Omental fat pad (tissue), 4 donors: ENCODE measurements at places on chromosomes 11 and 22.

GRCh38 chr11:86476109-86476861 lies 101.6 kb downstream of the CCDC81 start:
- no peak for DNase-seq

DNA sequence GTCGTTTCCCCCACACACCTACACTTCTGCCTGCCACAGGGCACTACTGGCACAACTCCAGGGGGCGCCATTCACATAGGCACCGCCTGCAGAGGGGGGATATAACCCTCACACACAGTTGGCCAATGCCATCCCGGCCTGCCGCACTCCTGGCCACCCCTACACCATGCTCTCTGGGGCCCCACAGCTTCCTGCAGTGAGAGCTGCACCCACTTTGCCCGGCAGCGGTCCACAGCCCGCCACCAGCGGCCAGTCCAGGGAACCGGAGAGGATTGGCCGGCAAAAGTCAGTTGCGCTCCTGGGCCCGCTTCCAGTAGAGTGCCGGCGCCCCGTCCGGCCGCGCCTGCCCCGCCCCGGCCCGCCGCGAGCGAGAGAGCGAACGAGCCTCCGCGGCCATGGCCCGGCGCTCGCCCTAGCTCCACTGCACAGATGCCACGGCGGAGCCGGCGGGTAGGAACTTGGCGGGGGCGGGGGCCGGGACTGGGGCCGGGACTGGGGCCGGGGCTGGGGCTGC lies 25.6 kb upstream of the SUSD2 start:
- peak; percentile 32 for DNase-seq

GRCh38 chr11:60332846-60333245 lies 5.8 kb downstream of the MS4A6E start:
- no peak for DNase-seq

DNA sequence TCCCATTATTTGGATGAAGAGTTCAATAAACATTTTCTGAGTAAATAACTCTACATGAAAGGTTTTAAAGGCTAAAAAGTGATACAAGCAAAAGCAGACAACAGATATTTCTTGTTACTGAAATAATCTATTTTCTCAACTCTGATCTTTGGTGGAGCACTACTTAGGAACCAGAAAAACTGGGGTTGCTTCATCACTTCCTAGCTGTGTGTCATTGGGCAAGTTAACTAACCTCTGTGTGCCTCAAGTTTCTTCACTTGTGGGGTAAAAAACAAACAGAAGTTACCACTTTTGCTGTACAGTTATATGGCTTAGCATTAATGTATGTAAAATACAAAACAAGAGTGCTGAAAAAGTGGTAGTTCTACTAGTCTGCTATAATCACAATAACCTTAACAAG lies 5.6 kb downstream of the MAPK1 start:
- no peak for DNase-seq

DNA sequence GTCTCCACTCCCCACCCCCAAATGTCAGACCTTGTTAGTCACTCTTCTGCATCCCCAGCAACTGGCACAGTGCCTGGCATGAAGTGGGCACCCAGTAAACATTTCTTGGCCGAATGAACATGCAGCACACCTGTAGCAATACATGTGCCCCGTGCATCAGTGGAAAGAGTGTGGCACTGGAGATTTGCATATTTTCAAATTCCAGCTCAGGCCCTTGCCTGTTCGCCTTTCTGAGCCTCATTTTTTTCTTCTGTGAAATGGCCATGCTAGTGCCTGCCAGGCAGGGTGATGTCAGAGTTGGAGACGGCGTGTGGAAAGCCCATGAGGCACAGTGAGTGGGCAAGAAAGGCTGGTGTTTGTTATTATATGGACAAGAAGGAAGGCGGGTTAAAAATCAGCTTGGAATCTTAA lies 38.7 kb downstream of the CD82 start:
- DNase-seq, result no peak

GRCh38 chr11:72570893-72571661 lies 103.1 kb downstream of the PDE2A start:
- DNase-seq, result no peak

GRCh38 chr11:86515297-86516094 lies 140.8 kb downstream of the CCDC81 start:
- DNase-seq, result no peak

DNA sequence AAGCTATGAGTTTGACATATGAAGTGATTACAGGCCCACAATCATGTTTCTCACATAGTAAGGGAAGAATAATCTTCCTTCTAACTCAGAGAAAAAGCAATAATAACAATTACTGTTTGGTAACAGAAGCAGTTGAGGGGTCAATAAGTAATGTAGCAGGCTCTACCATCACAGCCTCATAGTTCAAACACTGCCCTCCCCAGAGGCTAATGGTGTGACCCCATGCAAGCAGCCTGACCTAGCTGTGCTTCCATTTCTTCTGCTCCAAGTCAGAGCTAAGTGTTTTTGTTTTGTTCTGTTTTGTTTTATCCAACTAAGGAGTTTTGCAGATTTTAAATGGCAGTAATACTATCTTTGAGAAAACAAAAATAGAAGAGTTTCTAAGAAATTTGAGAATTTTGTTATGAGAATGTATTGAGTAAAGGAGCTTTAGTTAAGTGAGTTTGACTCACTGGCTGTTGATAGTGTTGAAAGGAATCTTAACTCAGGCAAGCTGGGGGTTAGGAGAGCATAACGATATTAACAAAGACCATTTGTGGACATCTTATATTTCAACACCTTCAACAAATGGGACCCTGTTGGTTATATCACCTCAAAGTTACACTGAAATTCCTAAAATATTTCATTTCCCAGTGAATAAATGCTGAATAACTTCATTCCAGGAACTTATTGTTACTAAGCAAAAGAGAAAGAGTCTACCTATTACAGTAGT lies 48.5 kb downstream of the GUCY1A2 start:
- DNase-seq, result no peak

DNA sequence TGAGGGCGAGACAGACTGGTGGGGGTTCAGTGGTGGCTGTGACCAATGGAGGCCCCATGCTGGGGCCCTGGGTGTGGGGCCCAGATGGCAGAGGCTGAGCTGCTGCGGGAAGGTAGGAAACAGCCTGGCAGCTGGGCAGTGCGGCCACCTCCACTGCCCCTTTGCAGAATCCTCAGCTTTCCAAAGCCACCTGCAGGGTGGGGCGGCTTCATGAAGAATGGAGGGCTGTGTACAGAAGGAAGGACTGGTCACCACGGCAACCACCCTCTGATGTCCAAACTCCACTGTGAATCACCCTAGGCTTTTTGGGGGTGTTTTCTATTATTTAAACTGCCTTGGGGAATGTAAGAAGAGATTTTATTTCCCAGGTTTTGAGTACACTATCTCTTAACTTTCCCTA lies 166.3 kb upstream of the NAV2 start:
- DNase-seq, result no peak

DNA sequence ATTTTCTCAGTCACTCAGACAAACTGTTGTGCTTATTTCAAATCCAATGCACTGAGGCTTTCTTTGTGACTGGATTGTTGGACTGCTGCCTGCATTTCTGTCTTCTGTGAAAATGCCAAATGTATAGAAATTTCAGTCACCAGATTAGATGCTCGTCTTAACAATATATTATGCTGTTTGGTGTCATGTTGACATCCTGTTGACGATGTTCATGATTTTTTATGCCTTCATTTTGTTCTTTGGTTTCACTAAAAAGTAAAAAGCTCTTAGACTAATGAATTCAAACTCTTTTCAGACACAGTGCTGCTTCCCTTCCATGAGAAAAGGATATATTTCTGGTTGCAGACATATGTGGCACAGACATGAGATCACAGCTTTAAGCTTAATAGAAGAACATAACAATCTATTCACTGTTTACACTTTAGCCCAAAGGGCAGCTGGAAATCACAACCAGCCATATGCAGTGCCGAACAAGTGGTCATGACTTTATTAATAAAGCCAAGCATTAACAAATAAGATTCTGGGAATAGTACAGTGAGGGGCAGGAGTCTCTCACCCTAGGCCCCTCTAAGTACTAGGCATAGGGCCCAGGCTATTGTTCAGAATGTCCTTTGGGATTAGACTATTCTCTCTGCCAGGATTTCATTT lies 9.4 kb upstream of the SOX6 start:
- DNase-seq, result no peak

DNA sequence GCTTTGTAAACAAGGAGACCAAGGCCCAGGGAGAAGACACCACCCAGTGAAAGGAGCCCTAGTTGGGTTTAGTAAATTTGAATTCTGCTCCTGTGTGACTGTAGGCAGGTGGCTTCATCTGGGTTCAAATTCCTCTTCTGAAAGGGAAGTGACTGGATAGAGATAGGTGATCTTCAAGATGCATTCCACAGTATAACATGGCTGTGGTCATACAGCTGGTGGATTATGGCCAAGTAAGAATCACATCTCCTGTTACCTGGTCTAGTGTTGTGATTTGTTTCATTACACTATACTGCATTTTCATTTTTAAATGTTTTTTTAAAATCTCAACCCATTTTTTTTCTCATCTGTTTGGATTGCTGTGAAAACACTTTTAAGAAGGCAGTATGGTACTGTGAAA lies 58.0 kb upstream of the PICALM start:
- DNase-seq, result no peak

- peak; percentile 33 for DNase-seq
These were observed 52.1 kb downstream of the LHFPL7 start for GRCh38 chr22:24894220-24894975.

- no peak for DNase-seq
These were observed 7.2 kb upstream of the TTLL1 start for GRCh38 chr22:43096420-43096819.

DNA sequence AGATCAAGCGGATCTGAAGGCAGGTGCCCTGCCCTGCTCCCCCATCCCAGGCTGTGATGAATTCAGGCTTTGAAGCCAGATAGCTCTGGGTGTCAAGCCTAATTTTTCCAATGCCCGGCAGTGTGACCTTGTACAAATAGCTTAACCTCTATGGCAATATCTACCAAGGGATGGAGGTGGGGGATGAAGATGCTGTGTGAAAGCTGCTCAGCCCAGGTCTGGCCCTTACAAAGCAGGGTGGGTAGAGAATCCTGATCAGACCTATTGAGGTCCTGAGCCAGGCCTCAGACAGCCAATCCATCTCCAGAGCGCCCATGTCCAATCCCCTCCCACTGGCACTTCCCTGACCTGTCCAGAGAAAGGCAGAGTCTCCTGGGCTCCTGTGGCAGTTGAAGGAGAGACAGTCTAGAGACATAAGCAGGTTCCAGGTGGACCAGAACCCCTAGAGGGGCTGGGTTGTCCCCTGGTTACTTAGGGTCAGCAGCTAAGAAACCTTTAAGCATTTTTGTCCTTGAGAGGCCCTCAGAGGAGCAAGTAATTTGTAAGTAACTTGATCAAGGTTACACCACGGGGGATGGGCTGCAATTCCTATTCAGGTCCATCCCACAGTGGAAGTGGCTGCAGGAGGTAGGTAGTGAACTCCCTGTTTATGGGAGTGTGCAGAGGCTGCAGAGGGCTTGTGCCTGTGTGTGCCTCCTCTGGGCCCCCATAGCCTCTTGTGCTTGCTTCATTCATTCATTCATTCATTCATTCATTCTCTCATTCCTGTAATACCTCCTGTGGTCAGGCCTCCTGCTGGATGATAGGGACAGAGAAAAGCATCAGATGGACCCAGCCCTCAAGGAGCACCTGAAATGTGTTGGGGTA lies 10.4 kb downstream of the P2RY2 start:
- no peak for DNase-seq

GRCh38 chr11:12963051-12963450 lies 46.1 kb upstream of the RASSF10 start:
- no peak for DNase-seq

GRCh38 chr22:37454857-37455686 lies 27.8 kb upstream of the ELFN2 start:
- no peak for DNase-seq

DNA sequence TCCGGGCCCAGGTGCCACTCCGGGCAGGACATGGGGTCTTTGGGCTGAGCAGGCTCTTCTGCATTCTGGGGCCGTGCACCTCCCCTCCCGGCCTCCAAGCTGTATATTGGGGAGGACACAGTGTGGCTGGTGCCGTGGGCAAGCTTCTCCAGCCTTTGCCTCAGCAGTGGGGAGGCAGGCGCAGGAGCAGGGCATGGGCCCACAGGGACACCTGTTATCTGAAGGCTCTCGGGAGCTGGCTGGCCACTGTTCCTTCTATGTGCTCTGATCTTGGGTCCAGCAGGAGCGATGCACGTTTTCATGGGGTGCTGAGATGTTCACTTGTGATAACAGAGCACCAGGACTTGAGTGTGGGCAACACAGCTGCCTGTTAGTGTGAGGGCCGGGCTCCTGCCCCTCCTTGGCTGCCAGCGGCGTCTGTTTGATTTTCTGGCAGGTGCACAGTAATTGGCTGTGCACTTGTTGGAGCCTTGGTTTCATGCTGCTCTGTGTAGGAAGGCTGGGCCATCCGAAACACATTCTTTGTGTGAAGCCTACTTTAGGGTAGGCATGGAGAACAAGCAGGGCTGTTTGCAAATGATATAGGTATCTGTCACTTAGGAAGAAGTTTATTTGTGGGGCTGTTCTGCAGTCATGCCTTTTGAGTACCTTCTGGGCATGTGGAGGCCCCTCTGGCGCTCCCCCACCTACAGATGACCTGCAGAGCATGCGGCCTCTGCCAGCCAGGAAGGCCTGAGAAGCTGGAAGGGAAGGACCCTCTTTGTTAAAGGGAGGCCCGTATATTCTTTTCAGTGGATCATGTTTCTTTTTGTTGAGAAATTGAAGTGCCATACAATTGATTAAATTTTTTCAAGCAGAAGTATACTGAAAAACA lies 201.5 kb downstream of the TBC1D22A start:
- no peak for DNase-seq

- DNase-seq, result no peak
These were observed 53.0 kb downstream of the OSBPL5 start for GRCh38 chr11:3111919-3112690.

DNA sequence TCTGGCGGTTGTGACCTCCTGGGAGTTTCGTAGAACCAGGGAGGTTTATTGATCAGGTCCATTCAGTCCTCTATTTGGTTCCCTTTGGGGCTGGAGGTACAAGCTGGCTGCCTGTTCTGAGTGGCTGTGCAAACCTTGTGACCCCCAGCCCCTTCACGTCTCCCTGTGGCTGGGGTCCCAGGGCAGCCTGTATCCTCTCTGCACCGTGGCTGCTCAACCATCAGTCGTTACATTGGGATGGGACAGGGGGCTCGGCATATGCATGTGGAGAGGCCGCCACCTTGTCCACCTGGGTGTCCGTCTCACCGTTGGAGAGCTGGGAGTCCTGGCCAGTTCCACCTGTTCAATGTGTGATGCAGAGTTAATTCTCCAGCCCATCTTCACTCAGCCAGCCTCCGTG lies 195.7 kb downstream of the TBC1D22A start:
- no peak for DNase-seq

GRCh38 chr22:46013460-46014416 lies 36.8 kb upstream of the WNT7B start:
- DNase-seq, result peak; percentile 86
